ENCODE measurements at places on chromosomes 1 and 21.

DNA sequence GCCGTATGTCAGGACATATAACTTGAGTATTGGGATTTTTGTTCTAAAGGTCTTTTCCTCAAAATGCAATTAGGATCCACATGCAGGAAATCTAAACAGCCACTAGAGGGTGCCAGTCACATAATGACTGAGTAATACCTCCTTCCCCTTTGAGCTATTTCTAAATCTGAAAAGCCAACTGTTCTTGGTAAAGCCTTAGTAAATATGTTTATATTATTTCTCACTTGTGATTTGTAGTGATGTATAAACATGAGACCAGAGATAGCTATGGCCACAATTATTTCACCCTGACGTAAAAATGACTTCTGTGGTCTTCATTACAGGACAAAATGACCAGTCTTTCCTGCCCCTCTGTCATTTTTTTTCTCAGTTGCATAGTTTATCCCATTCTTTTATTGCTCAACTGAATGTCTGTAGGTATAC, 41.0 kb upstream of the DR1 start:
- DNase-seq = peak; percentile 52

GRCh38 chr1:184605941-184606340, 148.7 kb downstream of the EDEM3 start:
- no peak for DNase-seq

GRCh38 chr21:33268393-33268736, 2.2 kb downstream of the IL10RB start:
- DNase-seq = no peak

DNA sequence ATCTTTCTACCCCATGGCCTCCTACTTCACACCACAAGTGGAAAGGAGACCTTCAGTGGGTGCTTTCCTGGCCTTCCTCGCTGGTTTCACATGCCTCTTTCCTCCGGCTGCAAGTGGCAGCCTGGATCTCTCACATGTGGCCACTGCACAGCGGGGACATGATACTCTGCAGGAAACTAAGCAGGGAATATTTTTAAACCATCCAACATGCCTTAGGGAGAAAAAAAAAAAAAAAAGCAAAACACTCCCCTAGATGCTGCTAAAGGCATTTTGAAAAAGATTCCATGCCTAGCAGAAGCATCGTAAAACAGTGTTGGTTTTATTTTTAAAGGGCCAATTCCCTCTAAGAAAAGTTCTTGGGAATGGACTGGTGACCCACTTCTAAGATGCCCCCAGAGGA, 12.2 kb upstream of the GJA5 start:
- DNase-seq = no peak

DNA sequence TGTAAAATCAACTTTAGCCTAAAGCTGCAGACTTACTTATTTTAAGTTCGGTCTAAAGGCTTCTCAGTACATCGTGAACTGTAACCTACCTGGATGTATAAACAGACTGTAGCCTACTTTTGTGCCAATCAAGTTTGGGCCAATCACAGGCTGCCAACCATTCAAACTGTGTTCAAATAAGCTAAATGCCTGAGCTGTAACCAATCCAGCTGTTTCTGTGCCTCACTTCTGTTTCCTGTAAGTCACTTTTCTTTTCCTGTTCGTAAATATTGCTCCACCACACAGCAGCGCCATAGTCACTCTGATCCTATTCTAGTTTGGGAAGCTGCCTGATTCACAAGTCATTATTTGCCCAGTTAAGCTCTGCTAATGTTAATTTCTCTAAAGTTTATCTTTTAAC, 37.5 kb upstream of the SLAMF9 start:
- no peak for DNase-seq

DNA sequence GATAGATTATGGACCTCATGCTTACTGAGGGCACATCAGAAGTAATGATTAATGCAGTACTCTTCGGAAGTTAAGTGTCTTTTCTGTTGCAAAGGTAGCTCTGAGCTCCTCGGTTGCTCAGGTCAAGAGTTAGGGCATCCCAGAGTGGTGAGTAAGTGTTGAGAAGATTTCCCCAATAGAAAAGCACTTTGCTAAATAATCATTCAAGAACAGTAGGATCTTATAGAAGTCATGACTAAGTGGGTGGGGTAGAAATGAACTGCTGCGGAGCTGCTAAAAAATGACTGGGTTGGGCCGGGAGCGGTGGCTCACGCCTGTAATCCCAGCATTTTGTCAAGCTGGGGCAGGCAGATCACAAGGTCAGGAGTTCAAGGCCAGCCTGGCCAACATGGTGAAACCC, 648.6 kb upstream of the CAMK1G start:
- no peak for DNase-seq

DNA sequence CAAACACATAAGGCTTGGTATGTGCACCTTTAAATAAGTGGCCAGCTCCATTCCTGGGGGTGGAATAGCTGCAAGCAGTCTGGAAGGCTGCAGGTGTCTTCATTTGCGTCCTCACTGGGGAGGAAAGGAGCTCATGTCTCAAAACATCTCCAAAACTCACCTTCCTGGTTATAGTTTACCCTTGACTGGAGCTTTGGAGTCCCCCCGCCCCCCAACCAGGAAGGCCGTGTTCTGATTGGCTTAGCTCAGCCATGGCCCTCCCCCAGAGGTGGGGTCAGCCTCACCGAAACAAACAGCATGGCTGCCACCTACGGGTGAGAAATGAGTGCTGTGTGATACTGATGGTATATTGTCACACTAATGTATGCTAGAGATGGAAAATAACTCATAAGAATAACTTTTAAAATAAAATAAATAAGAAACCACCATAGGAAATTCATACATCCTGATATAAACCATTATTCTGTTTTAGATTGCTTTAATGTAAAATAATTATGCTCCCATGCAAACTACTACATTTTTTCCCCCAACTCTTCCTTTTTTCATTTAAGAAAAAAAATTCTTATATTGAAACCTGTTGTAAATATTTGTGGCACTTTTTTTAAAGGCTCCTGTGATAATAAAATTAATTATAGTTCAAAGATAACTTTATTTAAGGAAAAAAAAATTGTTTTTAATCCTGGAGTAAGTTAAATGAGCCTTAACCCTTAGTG, 90.8 kb downstream of the ZP4 start:
- peak; percentile 85 for DNase-seq

DNA sequence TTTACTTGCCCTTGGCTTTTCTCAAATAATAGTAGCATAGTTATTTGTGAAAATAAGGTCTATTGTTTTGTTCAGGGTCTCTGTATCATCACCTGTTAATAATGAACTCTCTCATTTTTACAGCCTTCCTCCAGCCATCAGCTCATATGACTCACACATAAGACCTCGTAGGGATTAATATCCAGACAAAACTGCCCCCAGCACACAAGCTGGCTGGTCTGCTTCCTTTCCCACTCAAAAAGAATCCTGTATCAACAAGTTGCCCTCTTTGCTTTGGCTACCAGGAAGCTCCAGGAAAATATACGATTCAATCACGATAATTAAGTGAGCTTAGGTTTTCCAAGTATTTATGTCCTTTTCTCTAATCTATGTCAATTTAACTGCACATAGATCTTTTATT, 119.2 kb downstream of the DMRTB1 start:
- DNase-seq = no peak

DNA sequence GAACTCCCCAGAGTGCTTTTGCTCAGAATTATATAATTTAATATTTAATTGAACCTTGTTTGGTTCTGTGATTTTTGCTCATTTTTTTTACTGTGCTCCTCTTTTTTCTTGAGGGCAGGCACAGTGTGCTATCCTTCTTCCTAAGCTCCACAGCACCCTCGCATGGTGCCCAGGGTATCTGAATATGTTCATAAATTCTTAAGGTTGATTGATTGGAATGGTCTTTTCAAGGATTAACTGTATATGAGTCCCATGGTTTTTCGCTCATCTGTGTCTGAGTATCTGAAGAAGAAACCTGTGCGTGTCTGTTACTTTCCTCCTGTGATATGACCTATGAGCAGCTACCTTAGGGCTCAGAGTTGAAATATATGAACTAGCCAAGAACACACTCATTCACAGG, 393.7 kb downstream of the HLX start:
- no peak for DNase-seq

GRCh38 chr21:45596704-45597318, 46.7 kb upstream of the PCBP3 start:
- DNase-seq = peak; percentile 86

DNA sequence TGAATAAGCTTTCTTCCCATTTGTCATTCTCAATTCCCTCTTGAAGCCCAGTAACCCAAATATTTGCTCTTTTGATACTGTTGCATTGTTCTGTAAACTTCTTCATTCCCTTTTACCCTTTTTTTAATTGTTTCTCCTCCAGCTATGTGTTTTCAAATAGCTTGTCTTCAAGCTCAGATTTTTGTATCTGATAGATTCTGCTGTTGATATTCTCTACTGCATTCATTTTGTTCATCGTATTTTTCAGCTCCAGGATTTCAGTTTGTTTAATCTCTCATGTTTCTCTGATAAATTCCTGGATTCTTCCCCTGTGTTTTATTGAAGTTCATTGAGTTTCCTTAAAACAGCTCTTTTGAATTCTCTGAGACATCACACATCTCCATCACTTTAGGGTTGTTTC, 51.8 kb downstream of the PKN2 start:
- no peak for DNase-seq

DNA sequence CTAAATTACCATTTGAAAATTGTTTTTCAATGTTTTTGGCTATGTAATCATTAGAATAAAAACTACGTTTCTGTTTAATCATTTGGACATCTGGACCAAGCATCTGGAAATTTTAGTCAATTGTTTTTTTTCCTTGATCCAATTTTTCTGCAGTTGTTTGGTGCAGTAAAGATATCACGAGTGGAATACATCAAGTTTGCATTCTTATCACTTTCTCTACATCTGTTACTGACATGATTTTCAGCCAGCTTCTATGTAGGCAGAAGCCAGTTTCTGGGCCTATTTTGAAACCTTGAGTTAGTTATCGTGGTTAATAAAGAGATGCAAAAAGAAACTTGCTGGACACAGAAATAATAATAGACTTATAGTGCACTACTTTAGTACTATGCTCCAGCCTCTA, 277.9 kb upstream of the ADAMTS5 start:
- DNase-seq = no peak

DNA sequence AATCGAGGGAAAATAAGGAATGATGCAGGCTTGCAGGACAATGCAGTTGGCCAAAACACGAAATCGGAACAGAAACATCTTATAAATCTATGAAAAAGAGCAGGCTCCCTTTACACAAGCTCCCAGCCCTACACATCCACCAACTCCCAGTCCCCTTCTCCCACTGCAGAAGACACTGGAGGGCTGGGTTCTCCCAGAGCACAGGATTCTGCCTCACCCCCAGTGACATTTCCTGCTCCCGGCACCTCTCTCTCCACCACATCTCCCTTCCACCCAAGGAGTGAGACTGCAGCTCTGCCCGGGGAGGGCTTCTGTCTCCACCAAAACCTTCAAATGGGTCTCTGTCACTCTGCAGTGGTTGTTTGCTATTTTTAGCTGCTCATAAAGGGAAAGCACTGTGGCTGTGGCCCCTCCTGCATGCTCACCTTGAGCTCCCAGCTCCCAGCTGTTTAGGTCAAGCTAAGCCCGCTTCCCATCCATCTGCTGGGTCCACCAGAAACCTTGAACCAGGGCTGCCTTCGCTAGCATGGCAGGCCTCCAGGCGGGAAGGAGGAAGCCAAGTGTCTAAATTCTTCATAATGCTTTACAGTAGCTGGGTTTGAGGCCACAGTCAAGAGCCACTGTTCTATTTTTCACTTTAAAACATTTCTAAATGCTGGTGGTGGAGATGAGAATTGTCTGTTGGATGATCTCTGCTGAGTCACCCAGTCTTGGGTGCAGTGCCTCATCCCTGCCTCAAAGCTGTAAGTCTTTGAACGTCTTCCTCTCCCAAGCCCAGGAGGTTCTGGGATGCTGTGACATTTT, 3.3 kb upstream of the C2CD2 start:
- DNase-seq = peak; percentile 67

DNA sequence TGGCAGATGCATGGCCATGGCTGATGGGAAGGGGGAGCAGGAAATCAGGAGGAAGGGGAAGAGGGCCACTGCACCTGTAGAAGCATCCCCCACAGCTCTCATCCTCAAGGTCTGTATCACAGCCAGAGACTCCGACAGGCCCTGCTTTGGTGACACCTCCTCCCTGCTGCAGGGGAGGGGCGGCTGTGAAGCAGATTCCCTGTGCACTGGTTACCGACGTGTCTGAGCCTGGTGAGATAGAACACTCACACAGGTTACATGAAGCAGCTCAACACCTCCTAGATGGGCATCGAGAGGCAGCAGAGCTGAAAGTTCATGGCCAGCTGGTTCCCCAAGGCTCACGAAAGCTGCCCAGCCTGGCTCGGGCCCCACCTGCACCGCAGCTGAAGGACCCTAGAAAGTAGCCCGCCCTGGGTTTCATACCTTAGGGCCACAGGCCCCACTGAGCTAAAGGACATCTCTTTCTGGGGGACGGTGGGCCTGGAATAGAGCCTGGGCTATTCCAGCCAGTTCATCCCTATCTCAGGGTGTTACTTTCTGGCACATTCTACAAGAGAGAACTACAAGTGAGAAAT, 30.2 kb upstream of the AJAP1 start:
- DNase-seq = no peak
